CD4-positive, CD25-positive, alpha-beta regulatory T cell (primary cell): ENCODE measurements at places on chromosomes 7 and 10. TPM values are rescaled to one million over a fixed set of nuclear protein-coding genes. Genes with fewer than 3 reads are reported as not detected.

OR2A42 gene
- total RNA-seq = 0.30 TPM

DNA sequence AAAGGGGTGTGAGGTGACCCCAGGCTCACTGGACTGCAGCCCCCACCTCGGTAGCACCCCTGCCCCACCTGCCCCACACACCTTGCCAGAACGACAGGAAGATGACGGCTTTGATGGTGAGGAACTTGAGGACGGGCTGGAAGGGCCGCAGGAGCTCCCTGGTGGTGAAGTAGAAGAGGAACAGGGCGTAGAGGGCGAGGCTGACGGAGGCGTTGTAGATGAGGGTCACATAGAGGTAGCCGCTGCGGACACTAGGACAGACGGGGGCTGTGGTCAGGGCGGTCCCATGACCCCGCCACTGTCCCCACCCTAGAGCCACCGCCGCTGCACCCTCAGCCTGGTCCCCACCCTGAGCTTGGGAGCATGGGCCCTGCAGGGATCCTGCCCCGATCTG lies 7.6 kb downstream of the TMEM184A start:
- H3K27ac ChIP-seq = no peak overlapping the region
- H3K4me1 ChIP-seq = no peaks in the 10 kb centered on the region
- DNase-seq = peak; percentile 26
- no peaks in the 10 kb centered on the region for H3K27me3 ChIP-seq

DNA sequence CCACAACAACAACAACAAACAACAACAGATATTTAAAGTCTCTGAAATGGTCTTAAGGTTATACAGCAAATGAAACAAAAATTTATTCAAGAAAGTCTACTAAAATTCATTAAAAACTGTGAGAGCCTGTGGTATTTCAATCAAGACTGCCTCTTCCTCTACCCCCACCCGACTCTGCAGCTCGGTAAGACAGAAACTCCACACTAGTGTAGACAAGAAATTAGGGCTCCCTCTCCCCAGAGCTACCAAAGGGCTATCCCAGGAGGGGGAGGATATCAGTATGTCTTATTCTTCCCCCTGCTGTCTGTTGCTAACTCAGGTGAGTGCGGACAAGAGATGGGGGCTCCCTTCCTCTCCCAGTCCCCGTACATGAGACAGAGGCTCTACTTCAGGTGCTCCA lies 71.0 kb upstream of the TMEM140 start:
- no peak for DNase-seq
- H3K36me3 ChIP-seq = no peaks in the 10 kb centered on the region
- no peak overlapping the region for H3K27ac ChIP-seq
- H3K4me3 ChIP-seq = no peak overlapping the region
- H3K27me3 ChIP-seq = no peaks in the 10 kb centered on the region
- H3K4me1 ChIP-seq = no peaks in the 10 kb centered on the region

GRCh38 chr7:94635687-94636086 lies 20.2 kb downstream of the SGCE start:
- no peak for DNase-seq
- no peaks in the 10 kb centered on the region for H3K36me3 ChIP-seq
- no peak overlapping the region for H3K27ac ChIP-seq
- peaks cover 5% of the 10 kb centered on the region for H3K27me3 ChIP-seq
- H3K4me3 ChIP-seq = no peak overlapping the region

DNA sequence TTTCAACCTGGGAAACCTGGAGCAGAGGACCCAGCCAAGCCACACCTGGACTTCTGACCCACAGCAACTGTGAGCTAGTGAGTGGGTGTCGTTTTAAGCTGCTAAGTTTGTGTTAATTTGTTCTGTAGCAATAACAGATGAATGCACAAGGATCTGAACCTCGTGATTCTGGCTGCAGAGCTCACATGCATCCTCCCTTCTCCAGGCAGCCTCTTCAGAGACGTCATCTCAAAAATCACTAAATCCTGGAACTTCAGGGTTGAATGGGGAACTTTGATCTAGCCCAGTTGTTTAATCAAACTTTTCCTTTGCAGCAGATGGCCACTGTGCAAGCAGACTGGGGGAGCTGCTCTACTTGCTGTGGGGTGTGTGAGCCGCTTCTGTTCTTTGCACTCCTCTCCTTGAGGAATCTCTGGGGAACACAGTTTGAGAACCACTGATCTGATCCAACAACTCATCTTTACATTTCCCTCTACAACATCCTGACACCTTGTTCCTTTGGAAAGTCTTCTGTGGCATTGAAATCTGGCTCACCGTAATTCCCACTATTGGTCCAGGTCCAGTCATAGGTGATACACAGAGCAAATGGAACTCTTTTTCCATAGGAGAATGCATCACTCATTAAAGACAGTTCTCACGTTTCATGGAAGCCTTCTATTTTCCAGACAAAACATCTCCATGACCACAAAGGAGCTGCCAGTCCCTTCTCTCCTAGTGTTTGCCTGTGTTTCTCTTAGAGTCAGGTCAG lies 90.3 kb downstream of the CHN2 start:
- H3K4me3 ChIP-seq = no peak overlapping the region
- no peaks in the 10 kb centered on the region for H3K27me3 ChIP-seq
- DNase-seq = no peak

- H3K27ac ChIP-seq = no peak overlapping the region
- no peaks in the 10 kb centered on the region for H3K27me3 ChIP-seq
- H3K4me1 ChIP-seq = no peaks in the 10 kb centered on the region
- no peak for DNase-seq
- no peak overlapping the region for H3K4me3 ChIP-seq
These were observed 37.0 kb upstream of the GLCCI1 start for GRCh38 chr7:7931626-7932025.

DNA sequence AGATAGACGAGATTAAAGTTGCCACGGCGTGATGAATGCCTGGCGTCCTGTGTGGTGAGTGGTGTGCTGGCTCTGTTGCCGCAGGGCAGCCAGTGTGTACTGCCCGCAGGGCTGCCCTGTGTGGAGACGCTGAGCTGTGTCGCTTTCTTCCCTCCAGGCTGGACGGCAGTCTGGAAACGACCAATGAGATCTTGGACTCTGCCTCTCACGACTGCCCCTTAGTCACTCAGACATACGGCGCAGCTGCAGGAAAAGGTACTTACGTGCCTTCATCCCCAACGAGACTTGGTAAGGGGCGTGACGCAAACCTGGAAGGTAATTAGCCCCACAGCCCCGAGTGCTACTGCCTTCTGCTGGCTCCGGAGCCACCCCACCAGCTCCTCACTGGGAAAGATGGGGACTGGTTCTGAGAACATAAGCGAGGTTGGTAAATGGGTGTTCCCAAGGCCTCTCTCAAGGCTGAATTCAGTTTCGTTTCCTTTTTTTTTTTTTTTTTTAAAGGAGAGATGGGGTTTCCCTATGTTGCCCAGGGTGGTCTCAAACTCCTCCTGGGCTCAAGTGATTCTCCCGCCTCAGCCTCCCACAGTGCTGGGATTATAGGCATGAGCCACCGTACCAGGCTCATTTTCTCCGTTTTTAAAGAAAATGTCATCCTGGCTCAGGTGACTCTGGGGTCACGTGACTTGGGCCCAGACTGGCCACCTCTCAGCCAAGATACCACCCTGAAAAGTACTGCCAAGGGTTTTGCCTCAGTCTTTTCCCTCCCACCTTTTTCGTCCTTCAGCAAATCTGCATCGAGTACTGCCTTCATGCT lies 39.6 kb downstream of the WIPI2 start:
- H3K4me3 ChIP-seq = no peak overlapping the region
- no peak overlapping the region for H3K27ac ChIP-seq
- H3K27me3 ChIP-seq = no peaks in the 10 kb centered on the region
- peaks cover 69% of the 10 kb centered on the region for H3K36me3 ChIP-seq

- no peak for DNase-seq
- no peaks in the 10 kb centered on the region for H3K27me3 ChIP-seq
- no peak overlapping the region for H3K4me3 ChIP-seq
- no peak overlapping the region for H3K27ac ChIP-seq
These were observed 53.6 kb upstream of the DYNC1I1 start for GRCh38 chr7:95718577-95719410.

DNA sequence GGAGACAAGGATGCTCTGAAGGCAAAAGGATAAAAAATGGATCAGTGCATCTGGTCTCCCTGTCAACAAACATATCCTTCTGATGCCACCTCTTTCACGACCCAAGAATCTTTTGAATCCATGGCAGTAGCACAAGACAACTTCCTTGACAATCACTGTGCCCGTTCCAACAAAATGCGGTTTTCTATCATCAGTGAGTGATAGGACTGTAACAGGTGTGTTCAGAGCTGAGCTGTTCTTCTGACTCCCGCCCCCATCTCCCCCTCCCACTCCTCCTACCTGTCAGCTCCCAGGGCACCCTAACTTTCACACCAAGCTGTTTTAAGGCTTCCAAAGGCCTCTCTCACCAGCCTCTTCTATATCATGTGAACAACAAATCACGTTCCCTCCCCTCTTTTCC lies 74.8 kb downstream of the PARD3 start:
- H3K36me3 ChIP-seq = no peaks in the 10 kb centered on the region
- DNase-seq = no peak
- H3K27ac ChIP-seq = no peak overlapping the region
- no peaks in the 10 kb centered on the region for H3K27me3 ChIP-seq
- H3K4me1 ChIP-seq = no peaks in the 10 kb centered on the region
- no peak overlapping the region for H3K4me3 ChIP-seq

DNA sequence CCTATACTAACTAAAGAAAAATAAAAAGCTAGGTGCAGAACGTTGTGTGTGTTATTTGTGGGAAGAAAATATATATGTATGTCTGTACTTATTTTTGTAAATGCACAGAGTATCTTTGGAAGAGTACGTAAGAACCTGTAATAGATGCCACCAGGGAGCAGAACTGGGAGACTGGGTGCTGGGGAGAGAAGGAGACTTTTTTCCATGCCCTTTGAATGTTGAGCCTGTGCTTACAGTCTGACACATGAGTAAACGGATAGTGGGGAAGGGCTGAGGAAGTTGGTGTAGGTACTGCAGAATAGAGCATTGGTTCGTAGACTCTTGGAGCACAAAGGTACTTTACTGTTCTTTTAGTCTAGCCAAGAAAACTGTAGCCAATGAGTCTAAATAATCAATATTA lies 1.3 kb upstream of the SCRN1 start:
- no peak overlapping the region for H3K27ac ChIP-seq
- no peak for DNase-seq
- H3K4me1 ChIP-seq = peaks cover 11% of the 10 kb centered on the region
- peaks cover 37% of the 10 kb centered on the region for H3K27me3 ChIP-seq
- H3K4me3 ChIP-seq = no peak overlapping the region
- H3K36me3 ChIP-seq = no peaks in the 10 kb centered on the region

ARHGEF5 gene
- 10.5 TPM for total RNA-seq

HKDC1 gene
- 11.1 TPM for total RNA-seq

CDNF gene
- total RNA-seq = 1.7 TPM

ADRA2A gene
- 0.22 TPM for total RNA-seq

- H3K36me3 ChIP-seq = no peaks in the 10 kb centered on the region
- no peaks in the 10 kb centered on the region for H3K4me1 ChIP-seq
- H3K27ac ChIP-seq = no peak overlapping the region
- DNase-seq = no peak
- no peak overlapping the region for H3K4me3 ChIP-seq
- no peaks in the 10 kb centered on the region for H3K27me3 ChIP-seq
These were observed 40.6 kb upstream of the ENO4 start for GRCh38 chr10:116808706-116809105.

ZNF655 gene
- 148 TPM for total RNA-seq

DNA sequence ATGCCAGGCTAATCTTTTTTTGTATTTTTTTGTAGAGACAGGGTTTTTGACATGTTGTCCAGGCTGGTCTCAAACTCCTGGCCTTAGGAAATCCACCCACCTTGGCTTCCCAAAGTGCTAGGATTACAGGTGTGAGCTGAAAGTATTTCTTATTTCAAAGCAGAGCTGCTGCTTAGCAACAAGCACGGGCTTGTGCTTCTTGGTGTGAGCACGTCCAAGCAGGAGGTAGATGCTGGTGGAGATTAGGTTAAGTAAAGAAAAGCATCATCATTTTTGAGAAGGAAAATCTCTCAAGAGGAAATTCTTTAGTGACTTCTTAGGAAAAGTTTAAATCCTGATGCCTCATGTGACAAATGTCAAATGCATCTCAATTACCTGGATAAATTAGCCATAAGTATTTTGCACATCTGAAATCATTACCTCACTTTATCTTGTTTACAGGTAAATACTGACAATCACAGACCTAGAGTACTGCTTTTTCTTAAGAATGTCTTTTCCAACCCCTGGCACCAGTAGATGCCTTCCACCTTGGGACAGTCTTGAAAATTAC lies 431.8 kb upstream of the FZD8 start:
- H3K36me3 ChIP-seq = no peaks in the 10 kb centered on the region
- no peak overlapping the region for H3K4me3 ChIP-seq
- no peaks in the 10 kb centered on the region for H3K27me3 ChIP-seq
- H3K27ac ChIP-seq = no peak overlapping the region
- DNase-seq = no peak

DNA sequence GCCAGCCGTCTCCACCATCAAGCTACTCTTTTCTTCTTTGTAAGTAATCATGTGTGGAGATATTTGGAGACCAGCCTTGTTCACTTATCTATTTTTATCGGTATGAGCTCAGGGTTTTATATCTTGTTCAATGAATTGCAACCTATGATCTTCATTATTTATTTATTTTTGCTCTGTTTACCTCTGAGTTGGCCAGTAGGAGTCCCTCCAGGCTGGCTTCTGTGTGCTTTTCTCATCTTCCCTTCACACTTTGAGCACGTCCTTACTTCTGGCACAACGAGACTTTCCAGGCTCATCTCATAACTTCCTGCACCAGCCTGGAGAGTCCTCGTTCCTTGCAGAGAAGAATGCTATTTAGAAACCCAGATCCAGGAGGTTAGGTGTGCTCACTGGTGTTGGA lies 375.8 kb upstream of the PODXL start:
- H3K27ac ChIP-seq = no peak overlapping the region
- H3K4me1 ChIP-seq = no peaks in the 10 kb centered on the region
- no peaks in the 10 kb centered on the region for H3K27me3 ChIP-seq
- no peaks in the 10 kb centered on the region for H3K36me3 ChIP-seq

GRCh38 chr10:7542189-7542914 lies 124.4 kb downstream of the ITIH5 start:
- H3K4me1 ChIP-seq = peaks cover 4% of the 10 kb centered on the region
- no peak overlapping the region for H3K4me3 ChIP-seq
- H3K36me3 ChIP-seq = no peaks in the 10 kb centered on the region
- no peak for DNase-seq

PAPOLB gene
- total RNA-seq = not detected

- no peak overlapping the region for H3K4me3 ChIP-seq
- H3K4me1 ChIP-seq = no peaks in the 10 kb centered on the region
- H3K27ac ChIP-seq = no peak overlapping the region
- DNase-seq = no peak
These were observed 150.8 kb upstream of the NRP1 start for GRCh38 chr10:33485276-33485675.

DNA sequence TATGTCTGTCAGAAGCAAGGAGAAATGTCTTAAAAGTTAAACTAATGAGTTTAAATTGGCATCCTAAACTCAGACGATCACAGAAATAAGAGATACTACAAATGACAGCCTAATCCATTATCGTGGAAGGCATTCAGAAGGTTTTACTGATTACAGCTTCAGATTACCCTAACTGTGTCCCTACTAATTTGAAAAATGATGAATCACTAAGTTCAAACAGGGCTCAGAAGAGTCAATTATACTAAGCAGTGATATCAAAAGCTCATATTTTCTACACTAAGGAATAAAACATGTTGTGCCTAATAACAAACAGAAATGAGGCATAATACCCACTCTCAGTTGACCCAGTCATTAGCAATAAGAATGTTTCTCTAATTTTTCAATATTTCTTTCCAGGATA lies 152.0 kb upstream of the NRBF2 start:
- H3K36me3 ChIP-seq = no peaks in the 10 kb centered on the region
- H3K4me3 ChIP-seq = no peak overlapping the region
- DNase-seq = no peak
- H3K4me1 ChIP-seq = no peaks in the 10 kb centered on the region
